ENCODE measurements at places on chromosomes 2 and 18.

DNA sequence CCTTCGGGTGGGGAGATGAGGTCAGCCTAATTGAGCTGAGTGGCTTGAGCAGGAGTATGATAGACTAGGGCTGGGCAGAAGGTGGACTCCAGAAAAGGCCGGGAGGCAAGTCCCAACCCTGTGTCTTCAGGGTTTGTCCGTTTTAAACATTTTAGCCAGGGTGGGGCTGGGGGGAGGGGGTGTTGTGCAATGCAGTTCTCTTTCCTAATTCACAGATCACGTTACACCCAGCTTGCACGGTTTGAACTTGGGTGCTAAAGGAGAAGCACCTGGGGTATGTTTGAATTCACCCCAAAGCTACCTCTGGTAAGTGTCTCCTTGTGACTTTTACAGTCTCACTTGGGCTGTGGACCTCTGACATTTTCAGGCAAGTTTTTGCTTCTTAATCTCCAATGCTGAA is 233.3 kb downstream of the AGAP1 start:
- DNase-seq: no peak

GRCh38 chr2:157439824-157440186 is 4.1 kb downstream of the CYTIP start:
- no peak for DNase-seq

DNA sequence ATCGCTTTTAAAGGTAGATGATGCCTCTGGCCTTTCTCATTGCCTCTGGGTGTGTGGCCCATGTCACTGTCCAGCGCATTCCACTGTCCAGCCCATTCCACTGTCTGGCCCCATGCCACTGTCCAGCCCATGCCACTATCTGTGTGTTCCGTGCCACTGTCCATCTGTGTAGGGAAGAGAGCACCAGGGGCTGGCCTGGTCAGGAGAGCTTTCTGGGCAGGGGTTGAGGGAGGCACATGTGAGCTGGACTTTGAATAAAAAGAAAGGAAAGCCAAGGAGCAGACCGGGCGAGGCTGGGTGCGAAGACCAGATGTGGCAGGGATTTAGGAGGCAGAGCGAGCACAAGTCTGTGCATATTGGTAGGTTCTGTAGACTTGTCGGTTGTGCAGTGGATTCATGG is 236.2 kb downstream of the NEDD4L start:
- DNase-seq: no peak

DNA sequence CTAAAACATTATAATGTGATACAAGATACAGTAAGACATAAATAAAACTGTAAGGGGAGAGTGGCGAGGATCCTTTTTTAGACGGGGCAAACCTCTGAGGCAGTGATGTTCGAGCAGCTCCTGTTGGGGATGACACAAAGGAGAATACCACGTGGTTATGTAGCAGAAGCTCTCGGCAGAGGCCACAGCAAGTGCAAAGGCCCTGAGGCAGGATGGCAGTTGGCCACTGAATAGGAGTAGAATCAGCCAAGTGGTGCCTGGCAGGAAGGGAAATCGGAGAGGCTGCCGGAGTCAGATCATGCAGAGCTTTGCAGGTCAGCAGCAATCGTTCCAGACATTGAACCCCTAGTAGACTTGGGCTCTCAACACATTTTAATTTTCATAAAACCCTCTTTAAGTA is 19.1 kb downstream of the NOSTRIN start:
- DNase-seq: no peak

DNA sequence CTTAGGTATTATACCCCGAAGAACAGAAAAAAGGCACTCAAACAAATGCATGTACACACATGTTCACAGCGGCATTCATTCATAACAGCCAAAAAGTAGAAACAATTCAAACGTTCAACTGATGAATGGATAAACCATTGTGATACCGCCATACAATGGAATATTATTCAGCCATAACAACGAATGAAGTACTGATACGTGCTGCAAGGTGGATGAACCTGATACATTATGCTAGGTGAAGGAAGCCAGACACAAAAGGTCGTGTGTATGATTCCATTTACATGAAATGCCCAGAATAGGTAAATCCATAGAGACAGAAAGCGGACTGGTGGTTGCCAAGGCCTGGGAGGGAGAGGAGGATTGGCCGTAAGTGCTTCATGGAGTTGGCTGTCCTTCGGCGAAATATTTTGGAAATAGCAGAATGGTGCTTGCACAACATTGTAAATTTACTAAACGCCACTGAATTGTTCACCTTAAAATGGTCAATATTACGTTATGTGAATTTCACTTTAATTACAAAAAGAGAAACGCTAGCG is 750 bp upstream of the RMP24 start:
- DNase-seq: no peak

GRCh38 chr2:114389021-114389420 is 53.4 kb upstream of the DPP10 start:
- DNase-seq: no peak

- DNase-seq: no peak
Measured at GRCh38 chr2:111032721-111033429, 87.8 kb upstream of the BCL2L11 start.

DNA sequence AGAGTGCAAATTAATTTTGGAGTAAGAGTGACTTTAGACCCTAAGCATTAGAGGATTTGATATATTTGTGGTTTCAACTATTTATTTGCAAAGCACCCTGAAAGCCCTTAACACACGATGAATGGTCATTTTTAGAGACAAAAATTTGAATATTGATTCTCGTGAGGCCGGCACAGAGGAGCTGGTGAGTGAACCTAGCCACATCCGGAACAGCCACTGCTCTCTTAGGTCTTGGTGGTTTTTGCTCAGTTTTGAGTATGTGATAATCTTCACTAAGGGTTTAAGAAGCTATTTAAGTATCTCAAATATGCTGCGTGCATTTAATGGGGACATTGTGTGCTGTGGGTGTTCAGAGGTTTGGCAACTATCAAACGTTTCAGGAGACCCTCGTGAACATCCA is 204.8 kb downstream of the TSN start:
- DNase-seq: no peak

DNA sequence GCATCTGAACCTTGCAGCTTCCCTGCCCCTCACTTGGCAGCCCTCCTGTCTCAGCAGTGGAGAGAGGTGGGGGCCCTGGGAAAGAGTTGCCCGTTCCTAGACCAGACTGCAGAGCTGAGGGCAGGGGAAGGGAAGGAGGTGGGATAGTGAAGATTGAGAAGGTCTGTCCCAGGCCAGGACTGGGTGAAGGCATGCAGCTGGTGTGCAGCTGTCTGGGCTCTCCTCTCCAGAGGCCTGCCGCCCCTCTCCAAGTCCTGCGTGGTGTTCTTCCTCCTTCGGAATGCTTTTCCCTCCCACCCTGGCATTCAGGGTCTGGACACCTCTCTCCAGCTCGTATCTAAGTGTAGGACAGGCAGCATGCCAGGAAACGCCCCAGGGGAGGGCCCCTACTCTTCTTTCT is 323.5 kb downstream of the CELF4 start:
- no peak for DNase-seq

DNA sequence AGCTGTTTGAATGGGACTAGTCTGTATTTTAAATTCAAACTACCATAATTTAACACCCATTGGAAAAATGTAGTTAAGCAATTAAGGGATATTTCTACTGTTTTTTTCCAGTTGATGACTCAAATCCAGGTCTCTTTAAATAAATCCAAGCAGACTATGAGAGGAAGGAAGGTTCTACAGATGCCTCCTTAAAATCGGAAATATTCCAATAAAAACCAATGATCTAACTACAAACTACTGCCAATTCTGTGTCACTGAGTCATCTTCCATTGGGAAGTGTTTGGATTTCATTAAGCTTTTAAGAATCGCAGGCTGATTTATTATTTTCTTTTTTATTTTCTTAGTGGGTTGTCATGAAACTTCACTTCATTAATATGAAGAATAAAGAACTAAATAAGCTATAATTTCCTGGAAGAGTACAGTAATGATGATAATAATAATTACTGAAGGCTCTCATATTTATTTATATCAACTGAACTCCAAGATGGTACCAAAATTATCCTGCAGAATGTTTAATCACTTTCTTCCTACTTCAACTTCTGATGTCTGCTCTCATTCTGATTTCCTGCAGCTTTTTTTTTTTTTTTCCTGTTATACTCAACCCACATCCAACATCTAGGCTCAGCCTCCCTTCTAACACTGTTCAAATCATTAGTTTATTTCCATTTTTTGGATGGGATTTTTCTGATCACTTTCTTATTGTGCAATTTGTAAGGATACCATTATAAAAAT is 166.3 kb upstream of the FN1 start:
- DNase-seq: no peak

GRCh38 chr2:104312684-104313083 is 541.2 kb upstream of the POU3F3 start:
- no peak for DNase-seq

DNA sequence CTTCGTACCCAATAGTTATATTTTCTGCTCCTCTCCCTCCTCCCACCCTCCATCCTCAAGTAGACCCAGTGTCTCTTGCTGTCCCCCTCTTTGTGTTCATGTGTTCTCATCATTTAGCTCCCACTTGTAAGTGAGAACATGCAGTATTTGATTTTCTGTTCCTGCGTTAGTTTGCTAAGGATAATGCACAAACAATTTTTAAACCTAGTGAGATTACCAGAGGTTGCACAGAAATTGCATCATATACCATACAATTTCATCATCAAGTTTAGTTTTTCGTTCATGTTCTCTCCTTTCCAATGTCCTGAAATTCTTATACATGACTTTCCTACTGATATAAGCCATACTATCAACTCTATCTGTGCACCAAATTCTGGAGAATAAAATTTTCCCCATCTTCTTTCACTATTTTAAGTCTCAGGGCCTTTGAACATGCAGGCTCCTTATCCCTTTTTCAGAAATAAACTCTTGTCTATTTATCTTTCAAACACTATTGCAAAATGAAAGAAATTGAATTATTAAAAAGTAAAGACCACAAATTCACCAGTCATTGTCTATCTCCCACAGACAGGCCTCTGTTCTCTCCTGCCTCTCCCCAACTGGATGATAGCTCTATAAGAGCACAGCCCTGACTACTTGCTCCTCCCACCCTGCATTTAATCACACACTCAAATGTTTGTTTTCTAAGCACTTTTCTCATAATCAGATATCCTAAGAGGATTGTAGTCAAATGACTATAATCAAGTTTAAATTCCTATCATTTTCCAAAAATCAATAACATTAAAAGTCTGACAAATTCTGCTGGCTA is 27.2 kb upstream of the B4GALT6 start:
- DNase-seq: no peak

DNA sequence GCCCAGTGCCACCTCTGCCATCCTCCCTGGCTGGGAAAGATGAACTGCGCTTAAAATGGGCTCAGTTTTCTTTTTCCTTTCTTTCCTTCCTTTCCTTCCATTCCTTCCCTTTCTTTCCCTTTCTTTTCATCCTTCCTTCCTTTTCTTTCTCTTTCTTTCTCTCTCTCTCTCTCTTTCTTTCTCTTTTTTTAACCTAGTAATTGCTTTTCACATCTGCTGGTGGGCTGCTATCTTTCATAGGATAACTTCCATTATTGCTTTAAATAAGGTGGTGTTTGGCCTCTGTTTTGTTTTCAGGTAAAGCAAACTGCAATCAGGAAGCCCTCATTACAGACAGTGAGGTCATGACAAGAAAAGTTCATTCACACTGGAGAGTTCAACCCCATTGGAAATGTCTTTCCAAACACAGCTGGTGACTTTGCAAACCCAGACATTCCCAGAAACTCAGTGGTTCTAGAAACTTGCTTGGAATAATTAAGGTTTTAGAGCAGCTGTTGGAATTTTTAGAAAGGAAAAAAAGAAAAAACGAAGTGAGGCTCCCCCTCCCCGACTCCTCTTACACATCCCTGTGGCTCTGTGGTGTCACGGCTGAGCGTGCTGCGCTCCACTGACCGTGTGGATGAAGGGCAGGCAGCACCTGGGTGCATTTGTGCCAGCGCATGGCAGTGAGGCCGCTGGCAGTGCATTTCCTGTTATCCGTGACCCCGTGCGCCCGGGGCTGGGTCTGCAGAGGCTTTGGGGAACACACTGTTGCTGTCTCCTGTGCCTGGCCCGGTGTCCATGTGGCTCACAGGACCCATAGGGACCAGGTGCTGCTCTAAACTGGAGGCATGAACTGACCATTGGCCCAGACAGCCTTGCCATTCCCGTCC is 76.9 kb downstream of the MBP start:
- DNase-seq: no peak

DNA sequence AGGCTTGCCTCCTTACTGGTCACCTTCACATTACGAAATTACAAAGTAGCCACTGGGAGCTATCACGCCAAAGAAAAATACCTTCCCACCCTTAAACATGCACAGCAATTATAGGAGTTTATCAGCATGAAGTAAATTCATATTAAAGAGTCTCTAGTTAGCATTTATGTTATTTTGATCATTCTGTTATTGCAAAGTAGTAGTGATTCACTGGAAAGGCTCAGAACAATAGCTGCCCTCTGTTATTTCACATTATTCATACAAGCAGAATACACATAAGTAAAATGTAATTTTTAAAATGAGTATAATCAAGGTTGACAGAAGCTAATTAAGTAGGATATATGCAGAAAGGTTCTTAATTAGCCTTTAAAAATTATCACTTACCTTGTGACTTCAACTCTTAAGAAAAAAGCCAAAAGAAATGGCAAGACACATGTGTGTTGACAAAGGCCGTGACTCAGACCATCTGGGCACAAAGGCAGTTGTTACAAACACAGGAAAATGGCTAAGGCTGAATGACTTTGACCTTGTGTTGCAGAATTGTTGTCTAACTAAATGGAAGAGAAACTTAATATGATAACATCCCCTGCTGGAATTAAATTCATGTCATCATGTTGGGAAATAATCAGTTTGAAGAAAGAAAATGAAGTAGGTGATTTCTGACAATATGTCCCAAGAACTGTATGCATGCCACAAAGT is 108.3 kb downstream of the ARL6IP6 start:
- DNase-seq: no peak

DNA sequence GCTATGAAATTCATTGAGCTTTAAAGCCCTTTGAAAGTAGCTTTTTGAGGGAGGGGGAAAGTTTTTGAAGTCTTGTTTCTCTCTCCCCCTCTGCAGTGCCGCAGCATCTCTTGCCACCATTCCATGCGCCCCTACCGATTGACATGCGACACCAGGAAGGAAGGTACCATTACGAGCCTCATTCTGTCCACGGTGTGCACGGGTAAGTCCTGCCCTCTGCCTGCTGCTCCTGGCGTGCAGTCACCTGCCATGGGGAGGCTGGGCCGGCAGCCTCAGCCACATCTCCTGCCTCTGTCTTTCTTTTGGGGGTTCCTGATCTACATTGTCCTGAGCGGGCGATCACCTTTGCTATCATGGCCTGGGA is 191.6 kb downstream of the GLI2 start:
- DNase-seq: no peak

All from stimulated activated CD8-positive, alpha-beta memory T cell treated with anti-CD3 and anti-CD28 coated beads, Interleukin-2, amount 100 ng/mL, for 48 hours (primary cell).